Liver (tissue), 10 donors: ENCODE measurements at places on chromosomes 6 and 20.

GRCh38 chr6:155115893-155116570, 120.9 kb downstream of the TIAM2 start:
- DNase-seq, result no peak

DNA sequence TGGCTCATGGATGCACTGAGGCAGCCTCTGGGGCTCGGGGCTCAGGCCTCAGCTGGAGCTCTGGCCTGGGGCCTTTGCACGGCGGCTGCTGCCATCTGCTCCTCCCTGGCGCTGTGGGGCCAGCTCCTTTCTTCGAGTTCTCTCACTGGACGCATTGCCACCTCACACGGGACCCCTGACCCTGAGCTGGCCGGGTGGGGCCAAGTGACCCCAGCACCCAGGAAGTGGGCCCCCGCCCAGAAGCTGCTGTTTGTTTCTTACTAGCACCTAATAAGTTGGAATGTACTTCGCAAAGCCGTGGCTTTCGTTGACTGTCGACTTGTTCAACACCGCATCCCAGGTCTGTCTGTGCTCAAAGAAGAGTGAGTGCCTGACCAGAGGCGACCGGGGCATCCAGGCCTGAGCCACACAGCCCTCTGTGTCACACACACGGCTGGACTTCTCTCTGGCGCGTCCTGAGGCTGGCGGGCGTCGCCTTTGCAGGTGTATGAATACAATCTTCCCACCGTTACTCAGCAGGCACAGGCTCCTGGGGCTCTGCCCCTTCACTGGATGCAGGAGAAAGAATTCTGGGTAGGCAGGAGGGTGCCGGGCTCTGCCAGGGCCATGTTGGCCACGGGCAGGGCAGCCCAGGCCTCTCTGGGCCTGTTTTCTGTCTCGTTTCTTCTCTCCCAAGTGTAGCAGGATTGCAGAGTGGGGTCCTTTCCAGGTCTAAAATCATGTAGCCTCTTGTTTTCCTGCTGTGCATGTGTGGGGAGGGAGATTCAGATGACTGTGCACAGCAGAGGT, 112.9 kb downstream of the DLL1 start:
- DNase-seq, result no peak

DNA sequence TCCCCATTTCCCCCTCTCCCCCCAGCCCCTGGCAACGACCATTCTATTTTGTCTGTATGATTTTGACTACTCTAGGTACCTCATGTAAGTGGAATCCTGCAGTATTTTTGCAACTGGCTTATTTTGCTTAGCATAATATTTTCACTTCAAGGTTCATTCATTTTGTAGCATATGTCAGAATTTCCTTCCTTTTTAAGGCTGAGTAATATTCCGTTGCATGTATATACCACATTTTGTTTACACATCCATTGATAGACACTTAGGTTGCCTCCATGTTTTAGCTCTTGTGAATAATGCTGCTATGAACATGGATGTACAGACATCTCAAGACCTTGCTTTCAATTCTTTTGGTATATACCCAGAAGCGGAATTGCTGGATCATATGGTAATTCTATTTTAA, 1.4 kb upstream of the UQCC2 start:
- DNase-seq, result no peak

GRCh38 chr6:527989-528673, 128.8 kb downstream of the HUS1B start:
- DNase-seq, result no peak

- DNase-seq, result no peak
These were observed 50.6 kb downstream of the NUP153 start for GRCh38 chr6:17656092-17656491.
